ENCODE measurements at places on chromosomes 5 and 9. TPM values are rescaled to one million over a fixed set of nuclear protein-coding genes. Genes with fewer than 3 reads are reported as not detected.
A peak's percentile ranks its signal among the peaks of the same experiment; 100 is the strongest.

- H3K27me3 ChIP-seq = peaks cover 8% of the 10 kb centered on the region
- no peaks in the 10 kb centered on the region for H3K36me3 ChIP-seq
- no peak overlapping the region for H3K4me3 ChIP-seq
- H3K27ac ChIP-seq = no peak overlapping the region
Measured at GRCh38 chr9:130689937-130690700, 3.5 kb upstream of the EXOSC2 start.

GRCh38 chr5:80211327-80211726, 44.5 kb downstream of the SERINC5 start:
- DNase-seq = no peak
- H3K4me1 ChIP-seq = peaks cover 72% of the 10 kb centered on the region
- no peaks in the 10 kb centered on the region for H3K27me3 ChIP-seq
- H3K27ac ChIP-seq = peak overlapping the region; percentile 80
- H3K36me3 ChIP-seq = peaks cover 15% of the 10 kb centered on the region

The PCDHGA4 gene
- 1.2 TPM for total RNA-seq

- DNase-seq = no peak
- H3K4me3 ChIP-seq = no peak overlapping the region
- no peaks in the 10 kb centered on the region for H3K27me3 ChIP-seq
- H3K4me1 ChIP-seq = no peaks in the 10 kb centered on the region
Measured at GRCh38 chr9:124882231-124882630, 20.3 kb downstream of the ARPC5L start.

DNA sequence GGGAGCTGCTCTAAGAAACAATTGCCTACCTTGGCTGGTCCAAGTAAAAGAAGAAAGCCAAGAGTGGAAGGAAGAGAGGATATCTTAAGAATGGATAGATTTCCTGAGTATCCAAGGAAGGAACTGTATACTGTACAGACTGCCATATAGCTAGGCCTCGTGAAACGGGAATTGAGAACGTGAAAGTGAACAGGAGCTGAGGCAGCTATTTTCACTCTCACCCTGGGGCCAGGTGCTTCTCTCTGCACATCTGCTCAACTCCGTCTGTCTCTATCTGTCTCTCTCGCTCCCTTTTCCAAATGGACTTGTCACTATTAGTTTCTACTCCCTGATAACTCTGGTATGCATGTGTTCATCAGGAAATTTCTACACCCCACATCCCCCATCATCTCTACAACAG, 35.9 kb upstream of the TESK1 start:
- no peak for DNase-seq
- H3K27me3 ChIP-seq = no peaks in the 10 kb centered on the region
- no peak overlapping the region for H3K27ac ChIP-seq
- no peaks in the 10 kb centered on the region for H3K36me3 ChIP-seq
- H3K4me3 ChIP-seq = no peak overlapping the region

- no peak overlapping the region for H3K4me3 ChIP-seq
- no peaks in the 10 kb centered on the region for H3K27me3 ChIP-seq
- H3K4me1 ChIP-seq = peaks cover 23% of the 10 kb centered on the region
- no peak for DNase-seq
- no peak overlapping the region for H3K27ac ChIP-seq
- H3K36me3 ChIP-seq = peaks cover 36% of the 10 kb centered on the region
Measured at GRCh38 chr9:5920860-5921328, 30.2 kb downstream of the MLANA start.

The ZBTB5 gene
- 21.2 TPM for total RNA-seq

DNA sequence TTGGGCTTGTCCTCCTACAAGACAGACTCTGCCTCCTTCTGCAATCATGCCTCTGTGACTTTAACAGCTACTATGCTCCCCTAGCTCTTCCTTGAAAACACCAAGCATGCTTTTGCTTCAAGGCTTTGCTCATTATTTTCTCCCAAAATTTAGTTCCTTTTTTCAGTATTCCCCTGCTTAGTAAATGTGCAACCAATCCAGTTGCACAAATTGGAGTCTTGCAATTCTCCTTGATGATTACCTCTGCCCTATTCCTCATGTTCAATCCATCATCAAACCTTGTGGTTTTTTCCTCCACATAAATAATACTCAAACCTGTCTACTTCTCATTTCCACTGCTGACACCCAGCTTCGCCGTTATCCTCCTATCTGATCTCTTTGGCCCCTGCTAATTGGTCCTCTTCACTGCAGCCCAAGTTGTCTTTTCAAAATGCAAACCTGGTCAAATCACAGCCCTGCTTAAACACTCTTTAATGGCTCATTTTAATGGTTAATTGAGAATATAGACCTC, 296.3 kb downstream of the CWC27 start:
- no peak overlapping the region for H3K4me3 ChIP-seq
- H3K4me1 ChIP-seq = no peaks in the 10 kb centered on the region
- H3K27me3 ChIP-seq = no peaks in the 10 kb centered on the region

DNA sequence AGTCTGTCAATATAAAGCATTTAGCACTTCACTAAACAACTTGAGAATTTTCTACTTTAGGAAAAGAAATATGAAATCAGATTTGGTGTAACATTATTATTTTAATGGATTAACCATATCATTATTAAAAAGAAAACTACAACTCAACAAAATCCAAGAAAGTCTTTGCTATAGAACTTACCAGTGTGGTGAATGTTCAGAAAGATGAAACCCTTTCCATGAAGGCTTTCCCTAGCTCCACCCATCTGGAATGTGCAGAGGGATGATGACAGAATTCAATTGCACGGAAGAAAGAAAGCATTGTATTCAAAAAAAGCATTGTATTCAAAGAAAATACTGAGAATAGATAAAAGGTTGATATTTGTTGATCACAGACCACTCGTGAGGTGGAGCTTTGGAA, 328.6 kb upstream of the NUDT12 start:
- H3K36me3 ChIP-seq = no peaks in the 10 kb centered on the region
- H3K27ac ChIP-seq = no peak overlapping the region
- H3K27me3 ChIP-seq = no peaks in the 10 kb centered on the region
- H3K4me3 ChIP-seq = no peak overlapping the region
- no peak for DNase-seq

DNA sequence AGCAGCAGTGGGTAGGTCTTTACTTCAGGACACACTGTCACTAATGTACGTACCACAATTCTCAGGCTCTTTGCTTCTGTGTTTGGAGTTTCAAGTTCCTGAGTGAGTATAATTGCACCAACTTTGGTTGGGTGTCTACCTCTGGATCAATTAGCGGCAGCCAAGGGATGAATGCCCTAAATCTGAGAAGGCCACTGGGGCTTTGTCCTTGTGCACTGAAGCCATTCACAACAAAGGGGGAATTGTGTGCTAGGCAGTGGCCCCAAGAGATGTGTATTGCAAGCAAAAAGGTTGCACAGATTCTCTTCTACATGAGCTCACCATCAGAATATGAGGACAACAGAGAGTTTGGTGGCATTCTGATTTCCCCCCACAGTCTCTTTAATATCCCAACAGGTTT, 3.9 kb upstream of the PHF24 start:
- no peak overlapping the region for H3K27ac ChIP-seq
- no peak overlapping the region for H3K4me3 ChIP-seq
- peaks cover 28% of the 10 kb centered on the region for H3K27me3 ChIP-seq
- no peak for DNase-seq
- H3K4me1 ChIP-seq = peaks cover 12% of the 10 kb centered on the region
- no peaks in the 10 kb centered on the region for H3K36me3 ChIP-seq

- H3K4me1 ChIP-seq = no peaks in the 10 kb centered on the region
- peaks cover 9% of the 10 kb centered on the region for H3K27me3 ChIP-seq
- H3K36me3 ChIP-seq = no peaks in the 10 kb centered on the region
- H3K27ac ChIP-seq = no peak overlapping the region
- no peak for DNase-seq
Measured at GRCh38 chr5:138054847-138055558, 22.1 kb upstream of the FAM13B start.

DNA sequence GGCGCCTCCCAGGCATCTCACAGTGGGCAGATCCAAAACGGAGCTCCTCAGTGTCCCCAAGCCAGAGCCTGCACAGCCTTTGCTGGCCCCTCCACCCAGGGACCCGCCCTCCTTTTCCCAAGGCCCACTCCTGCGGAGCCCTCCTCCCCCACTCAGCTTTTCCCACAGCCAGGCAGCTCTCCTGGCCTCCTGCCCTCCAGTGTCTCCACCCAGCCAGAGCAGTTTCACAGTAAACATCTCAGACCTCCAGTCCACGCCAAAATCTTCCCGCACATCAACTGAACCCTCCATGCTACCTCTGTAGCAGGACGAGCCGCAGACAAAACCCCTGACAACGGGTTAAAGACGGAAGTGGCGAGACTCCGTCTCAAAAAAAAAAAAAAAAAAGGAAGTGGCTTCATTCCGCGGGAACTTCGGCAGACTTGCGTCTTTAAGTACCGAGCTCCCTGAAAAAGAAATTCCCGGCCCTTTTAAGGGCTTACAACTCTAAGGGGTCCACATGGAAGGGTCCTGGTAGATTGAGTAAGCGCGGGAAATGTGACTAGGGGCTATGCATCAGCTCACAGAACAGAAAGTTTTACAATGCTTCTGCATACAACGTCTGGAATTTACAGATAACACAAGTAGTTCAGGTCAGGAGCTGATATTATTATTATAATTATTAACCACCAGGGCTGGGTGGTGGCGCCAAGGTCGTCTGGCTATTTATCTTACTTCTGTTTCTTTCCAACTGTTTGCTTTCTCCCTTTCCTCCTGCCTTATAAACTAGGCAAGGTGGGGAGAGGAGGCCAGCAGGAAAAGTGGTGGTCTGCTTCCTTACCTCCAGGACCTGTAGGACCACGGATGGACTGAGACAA, 11.4 kb upstream of the GRIN1 start:
- peak overlapping the region; percentile 97 for H3K27ac ChIP-seq
- DNase-seq = no peak
- no peaks in the 10 kb centered on the region for H3K36me3 ChIP-seq
- H3K27me3 ChIP-seq = peaks cover 2% of the 10 kb centered on the region
- H3K4me3 ChIP-seq = peak overlapping the region; percentile 87

The RNF183 gene
- total RNA-seq = 0.44 TPM

DNA sequence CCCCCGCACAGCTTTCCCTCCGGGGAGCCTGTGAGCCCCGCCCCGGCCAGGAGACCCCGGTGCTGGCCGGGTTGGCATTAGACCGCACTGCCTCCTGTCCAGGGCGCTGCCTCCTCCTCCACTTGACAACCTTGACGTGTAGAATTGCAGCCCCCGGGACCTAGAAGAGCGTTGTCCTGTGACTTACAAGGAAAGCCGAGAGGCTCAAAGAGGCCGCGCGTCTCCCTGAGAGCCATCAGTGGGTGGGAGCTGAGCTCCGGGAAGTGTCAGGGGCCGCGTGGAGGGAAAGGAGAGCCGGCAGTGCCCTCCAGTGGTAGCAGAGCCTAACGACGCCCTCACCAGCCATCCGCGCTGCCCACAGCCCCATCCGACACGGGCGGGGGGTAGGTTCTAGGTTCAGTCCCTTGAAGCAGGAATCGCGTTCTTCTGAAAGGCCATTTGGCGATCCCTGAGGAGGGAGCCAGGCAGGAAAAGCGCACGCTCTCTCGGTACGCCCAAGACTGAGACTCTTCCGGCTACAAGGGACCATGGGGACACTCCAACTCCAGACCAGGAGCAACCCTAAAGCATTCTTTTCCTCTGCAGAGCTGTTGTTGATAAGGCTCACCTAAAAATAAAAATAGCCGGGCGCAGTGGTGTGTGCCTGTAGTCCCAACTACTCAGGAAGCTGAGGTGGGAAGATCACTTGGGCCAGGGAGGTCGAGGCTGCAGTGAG, 40.6 kb upstream of the SAP30L start:
- peak; percentile 67 for DNase-seq
- H3K36me3 ChIP-seq = no peaks in the 10 kb centered on the region
- peak overlapping the region; percentile 63 for H3K4me3 ChIP-seq
- H3K27me3 ChIP-seq = peaks cover 23% of the 10 kb centered on the region
- peaks cover 9% of the 10 kb centered on the region for H3K4me1 ChIP-seq
- H3K27ac ChIP-seq = no peak overlapping the region

GRCh38 chr9:77853716-77854115, 177.9 kb downstream of the GNAQ start:
- H3K4me1 ChIP-seq = peaks cover 36% of the 10 kb centered on the region
- no peaks in the 10 kb centered on the region for H3K27me3 ChIP-seq
- H3K36me3 ChIP-seq = peaks cover 2% of the 10 kb centered on the region
- H3K4me3 ChIP-seq = no peak overlapping the region
- no peak overlapping the region for H3K27ac ChIP-seq

The PCDHB2 gene
- 75.5 TPM for total RNA-seq

The ADAMTS12 gene
- total RNA-seq = 7.8 TPM

Data from progenitor cell of endocrine pancreas (in vitro differentiated cells).